ENCODE measurements at places on chromosomes 5 and 9.
A peak's percentile ranks its signal among the peaks of the same experiment; 100 is the strongest.

- no peak overlapping the region for H3K27ac ChIP-seq
- H3K4me3 ChIP-seq, result no peak overlapping the region
- H3K36me3 ChIP-seq, result no peaks in the 10 kb centered on the region
- no peak for DNase-seq
- no peaks in the 10 kb centered on the region for H3K4me1 ChIP-seq
- H3K27me3 ChIP-seq, result no peaks in the 10 kb centered on the region
Measured at GRCh38 chr9:116490321-116490720, 196.8 kb upstream of the TRIM32 start.

DNA sequence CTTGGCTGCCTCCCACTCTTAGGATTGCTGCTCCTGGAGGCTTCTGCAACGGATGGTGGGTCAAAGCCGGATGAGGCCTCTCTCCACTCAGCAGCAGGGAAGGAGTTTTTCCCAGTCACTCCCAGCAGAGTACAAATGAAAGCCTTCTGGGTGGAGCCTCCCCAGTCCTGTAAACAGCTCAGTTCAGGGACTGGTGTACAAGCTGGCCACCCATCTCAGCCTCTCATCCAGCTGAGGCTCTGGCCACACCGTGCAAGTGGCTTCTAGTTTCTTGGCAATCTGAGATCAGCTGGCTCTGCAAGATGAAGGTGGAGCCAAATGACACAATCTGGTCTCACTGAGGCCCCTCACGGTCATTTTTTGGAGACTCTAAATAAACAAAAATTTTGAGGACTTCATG is 10.0 kb downstream of the GPX3 start:
- H3K4me1 ChIP-seq, result peaks cover 13% of the 10 kb centered on the region
- no peaks in the 10 kb centered on the region for H3K36me3 ChIP-seq
- no peak for DNase-seq
- H3K4me3 ChIP-seq, result no peak overlapping the region
- H3K27me3 ChIP-seq, result no peaks in the 10 kb centered on the region
- H3K27ac ChIP-seq, result no peak overlapping the region

DNA sequence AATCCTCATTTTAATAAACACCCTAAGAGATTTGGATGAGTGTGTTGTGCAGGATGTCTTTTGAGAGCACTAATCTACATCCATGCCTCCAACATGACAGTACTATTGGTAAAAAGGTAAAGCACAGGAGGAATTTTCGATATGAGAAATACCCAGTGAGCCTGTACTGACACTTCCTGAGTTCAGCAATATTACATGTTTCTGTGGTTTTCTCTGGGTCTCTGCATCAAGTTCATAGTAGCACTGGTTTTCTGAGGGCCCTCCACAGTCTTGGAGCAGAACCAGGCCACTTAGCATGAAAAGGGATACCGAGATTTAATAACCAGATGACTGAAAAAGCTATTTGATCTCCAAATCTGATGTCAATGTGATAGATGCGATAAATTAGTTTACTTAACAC is 524.1 kb downstream of the TMEM38B start:
- H3K27me3 ChIP-seq, result no peaks in the 10 kb centered on the region
- no peaks in the 10 kb centered on the region for H3K4me1 ChIP-seq
- no peak overlapping the region for H3K4me3 ChIP-seq

GRCh38 chr9:37953775-37954437 is 50.0 kb upstream of the SLC25A51 start:
- no peaks in the 10 kb centered on the region for H3K27me3 ChIP-seq
- H3K4me3 ChIP-seq, result no peak overlapping the region
- H3K27ac ChIP-seq, result no peak overlapping the region
- peak; percentile 51 for DNase-seq
- H3K36me3 ChIP-seq, result no peaks in the 10 kb centered on the region

DNA sequence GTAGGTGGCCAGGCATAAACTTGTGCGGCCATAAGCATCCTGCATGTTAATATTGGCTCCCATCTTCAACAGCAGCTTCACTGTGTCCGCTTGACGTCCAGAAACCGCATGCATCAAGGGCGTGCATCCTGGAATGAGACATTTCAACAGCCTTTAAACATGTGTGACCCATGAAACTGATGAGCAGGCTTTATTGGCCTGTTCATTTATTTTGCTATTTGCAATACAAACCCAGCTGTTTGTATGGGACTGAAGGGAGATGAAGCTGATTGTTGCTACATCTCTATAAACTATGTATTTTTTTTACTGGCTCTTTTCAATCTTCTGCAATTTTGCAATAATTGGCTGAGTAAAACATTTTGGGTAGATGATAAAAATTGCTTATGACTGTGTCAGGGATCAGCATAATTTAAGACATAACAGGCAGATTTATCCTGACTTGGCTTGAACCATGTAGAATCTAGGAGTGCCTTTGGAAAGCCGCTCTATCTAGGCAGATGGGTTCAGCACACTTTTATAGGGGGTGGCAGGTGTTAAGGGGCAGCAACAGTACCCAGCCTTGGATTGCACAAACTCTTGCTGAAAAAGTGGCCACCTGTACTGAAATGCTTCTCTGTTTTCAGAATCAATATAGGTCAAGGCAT is 56.9 kb downstream of the ANKRD55 start:
- no peak overlapping the region for H3K27ac ChIP-seq
- H3K4me3 ChIP-seq, result no peak overlapping the region
- DNase-seq, result no peak
- no peaks in the 10 kb centered on the region for H3K27me3 ChIP-seq
- H3K36me3 ChIP-seq, result no peaks in the 10 kb centered on the region
- H3K4me1 ChIP-seq, result peaks cover 9% of the 10 kb centered on the region

Measured in ovary (tissue), 10 donors.